ENCODE measurements at places on chromosomes 4 and X. TPM values are rescaled to one million over a fixed set of nuclear protein-coding genes. Genes with fewer than 3 reads are reported as not detected.

Gene GAGE1
- not detected for polyA plus RNA-seq

Gene ABLIM2
- polyA plus RNA-seq = 6.8 TPM

Gene PRKG2
- 2.8 TPM for polyA plus RNA-seq

Gene ODAM
- 1.8 TPM for polyA plus RNA-seq

Gene PTTG2
- not detected for polyA plus RNA-seq

Gene PRICKLE3
- polyA plus RNA-seq = 5.6 TPM

Gene USP51
- polyA plus RNA-seq = 13.9 TPM

Gene SOWAHD
- 0.38 TPM for polyA plus RNA-seq

Gene LRCH2
- polyA plus RNA-seq = 15.3 TPM

Gene SULT1B1
- polyA plus RNA-seq = 0.73 TPM

Gene YIPF6
- 58.1 TPM for polyA plus RNA-seq

Gene SPANXB1
- polyA plus RNA-seq = not detected

Gene CDX4
- not detected for polyA plus RNA-seq

Gene AR
- polyA plus RNA-seq = 3.3 TPM

Gene PF4V1
- not detected for polyA plus RNA-seq

Gene ADRA2C
- polyA plus RNA-seq = 7.2 TPM

Gene GIMD1
- not detected for polyA plus RNA-seq

Gene RBM41
- 36.1 TPM for polyA plus RNA-seq

Gene DMP1
- polyA plus RNA-seq = 0.07 TPM

Gene AFAP1
- 21.7 TPM for polyA plus RNA-seq

Gene BCAP31
- polyA plus RNA-seq = 184 TPM

Gene GAGE10
- 0.27 TPM for polyA plus RNA-seq

Gene MAB21L2
- not detected for polyA plus RNA-seq

Gene ELF4
- 11.7 TPM for polyA plus RNA-seq

Gene GRIA2
- 2.4 TPM for polyA plus RNA-seq

Gene SCML1
- 28.8 TPM for polyA plus RNA-seq

Gene KLKB1
- polyA plus RNA-seq = 2.8 TPM

Data from left kidney (tissue), 8 donors.